ENCODE measurements at places on chromosomes 1 and 21. TPM values are rescaled to one million over a fixed set of nuclear protein-coding genes. Genes with fewer than 3 reads are reported as not detected.

DNA sequence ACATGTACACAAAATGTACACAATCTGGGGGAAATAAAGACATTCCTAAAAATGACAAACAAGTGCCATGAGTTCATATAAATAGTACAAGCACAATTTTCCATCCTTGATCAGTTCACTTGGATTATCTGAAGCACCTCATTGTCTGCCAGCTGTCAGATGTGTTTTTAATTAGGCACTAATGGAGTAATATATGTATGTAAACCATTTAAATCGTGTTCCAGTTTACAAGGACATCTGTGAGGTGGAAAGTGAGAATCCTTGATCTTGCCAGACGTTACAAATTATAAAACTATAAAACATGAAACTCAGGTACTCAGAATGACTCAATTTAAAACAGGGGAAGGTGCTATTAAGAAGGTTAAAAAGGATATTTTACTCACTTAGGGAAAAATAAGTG is 1312.2 kb downstream of the PLA2G4A start:
- no peak for ATAC-seq

Gene THEMIS2
- total RNA-seq = 5.3 TPM

DNA sequence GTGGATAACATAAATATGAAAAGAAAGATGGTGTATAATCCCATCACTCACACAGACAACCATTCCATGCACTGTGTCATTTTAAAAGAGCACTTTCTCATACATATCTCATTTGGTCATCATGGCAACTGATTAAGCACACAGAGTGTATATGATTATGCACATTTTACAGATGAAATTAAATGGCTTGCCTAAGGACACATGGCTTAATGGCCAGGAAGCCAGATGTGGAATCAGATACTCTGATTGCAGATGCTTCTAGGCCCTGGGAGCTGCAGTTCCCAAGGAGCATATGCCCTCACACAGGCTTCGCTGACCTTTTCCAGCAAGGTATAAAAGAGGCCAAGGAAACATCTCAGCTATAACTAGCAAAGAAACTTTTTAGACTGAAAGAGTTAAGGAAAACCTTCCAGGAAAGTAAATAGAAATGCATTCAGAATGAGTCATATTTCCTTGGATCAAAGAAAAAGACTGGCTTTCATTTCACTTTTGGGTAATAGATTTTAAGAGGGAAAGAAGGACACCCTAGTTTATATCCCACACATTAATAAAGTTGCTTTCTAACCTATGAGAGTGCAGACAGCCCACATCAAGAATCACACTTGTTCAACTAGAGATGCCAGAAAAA is 19.6 kb upstream of the FAM89A start:
- ATAC-seq = no peak

GRCh38 chr1:222266223-222267196 is 281.4 kb downstream of the HHIPL2 start:
- peak; percentile 77 for ATAC-seq

DNA sequence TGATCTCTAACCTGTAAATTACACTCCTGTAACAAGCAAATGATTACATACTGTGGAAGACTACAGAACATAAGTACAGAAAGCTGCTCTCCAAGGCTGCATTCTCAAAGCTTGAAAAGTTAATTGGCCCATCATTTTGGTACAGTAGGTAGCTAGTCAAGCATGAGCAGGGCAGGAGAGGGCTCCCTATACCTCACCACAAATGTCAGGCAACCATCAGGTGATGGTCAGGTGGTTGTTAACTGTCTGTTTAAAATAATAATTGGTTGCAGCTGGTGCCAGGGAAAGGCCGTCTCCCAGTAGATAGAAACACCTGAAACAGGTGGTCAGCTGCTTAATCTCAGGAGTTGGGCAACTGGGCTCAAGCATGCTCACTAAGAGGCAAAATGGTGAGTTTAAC is 13.1 kb upstream of the SLC1A7 start:
- no peak for ATAC-seq
